H54 (cell line): ENCODE measurements at places on chromosomes 5 and 9.

- DNase-seq, result no peak
These were observed 268.6 kb downstream of the SEC61B start for GRCh38 chr9:99490729-99491128.

DNA sequence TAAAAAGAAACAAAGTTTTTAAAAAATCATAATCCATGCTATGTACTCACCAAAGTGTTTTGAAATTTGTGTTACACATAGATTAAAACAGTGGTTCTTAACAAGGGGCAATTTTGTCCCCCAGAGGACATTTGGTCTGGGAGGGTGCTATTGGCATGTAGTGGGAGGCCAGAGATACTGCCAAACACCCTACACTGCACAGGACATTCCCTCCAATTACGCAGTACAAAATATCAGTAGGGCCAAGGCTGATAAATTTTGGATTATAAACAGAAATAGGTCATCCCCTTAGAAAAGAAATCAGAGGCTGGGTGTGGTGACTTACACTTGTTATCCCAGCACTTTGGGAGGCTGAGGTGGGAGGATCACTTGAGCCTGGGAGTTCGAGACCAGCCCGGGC lies 38.9 kb downstream of the ELL2 start:
- DNase-seq, result no peak

GRCh38 chr5:168239325-168239724 lies 52.1 kb upstream of the WWC1 start:
- no peak for DNase-seq

- no peak for DNase-seq
These were observed 464.9 kb downstream of the TLE1 start for GRCh38 chr9:81224166-81225081.

DNA sequence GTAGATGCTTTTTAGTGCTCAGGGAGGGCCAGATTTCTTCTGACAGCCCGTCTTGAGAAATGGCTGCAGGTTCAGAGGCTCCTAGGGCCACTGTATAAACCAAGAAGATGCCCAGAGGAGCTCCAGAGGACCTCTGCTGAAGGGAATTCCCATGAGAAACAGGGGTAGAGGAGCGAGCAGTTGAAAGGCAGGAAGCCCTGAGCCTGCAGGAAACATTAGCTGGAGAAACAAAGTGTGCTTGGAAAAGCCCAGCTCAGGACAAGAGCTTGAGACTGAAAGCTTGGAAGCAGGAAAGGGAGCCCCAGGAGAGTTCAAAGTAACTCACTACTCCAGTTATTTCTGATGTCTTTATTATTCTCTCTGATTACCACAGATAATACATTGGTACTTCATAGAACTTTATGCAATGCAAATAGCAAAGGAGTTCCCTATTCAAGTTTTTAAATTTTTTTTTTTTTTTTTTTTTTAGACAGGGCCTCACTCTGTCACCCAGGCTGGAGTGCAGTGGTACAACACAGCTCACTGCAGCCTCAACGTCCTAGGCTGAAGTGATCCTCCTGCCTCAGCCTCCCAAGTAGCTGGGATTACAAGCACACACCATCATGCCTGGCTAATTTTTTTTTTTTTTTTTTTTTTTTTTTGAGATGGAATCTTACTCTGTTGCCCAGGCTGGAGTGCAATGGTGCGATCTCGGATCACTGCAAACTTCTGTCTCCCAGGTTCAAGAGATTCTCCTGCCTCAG lies 16.5 kb downstream of the HBEGF start:
- DNase-seq, result no peak

DNA sequence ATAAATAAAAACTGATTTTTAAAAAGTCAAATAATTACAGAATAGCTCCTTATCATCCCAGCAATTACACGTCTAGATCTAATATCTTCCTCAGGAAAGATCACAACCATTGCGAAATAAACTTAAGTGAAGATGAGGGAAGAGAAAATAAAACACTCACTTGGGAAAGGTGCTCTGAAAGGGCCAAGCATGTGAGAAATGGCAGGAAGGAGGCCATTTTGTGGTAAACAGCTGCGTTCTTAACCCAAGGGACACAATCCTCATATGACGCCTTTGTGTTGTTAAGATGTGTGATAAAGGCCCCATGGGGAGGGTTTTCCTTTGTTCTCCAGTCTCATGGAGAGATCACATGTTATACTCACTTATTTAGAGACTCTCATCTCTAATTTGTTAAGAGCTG lies 32.5 kb downstream of the JAKMIP2 start:
- DNase-seq, result no peak

- no peak for DNase-seq
These were observed 561.5 kb downstream of the SEMA5A start for GRCh38 chr5:8984386-8984785.

- no peak for DNase-seq
These were observed 43.5 kb downstream of the FAM13B start for GRCh38 chr5:137989419-137989818.

GRCh38 chr5:127944125-127944524 lies 139.4 kb upstream of the SLC12A2 start:
- no peak for DNase-seq

DNA sequence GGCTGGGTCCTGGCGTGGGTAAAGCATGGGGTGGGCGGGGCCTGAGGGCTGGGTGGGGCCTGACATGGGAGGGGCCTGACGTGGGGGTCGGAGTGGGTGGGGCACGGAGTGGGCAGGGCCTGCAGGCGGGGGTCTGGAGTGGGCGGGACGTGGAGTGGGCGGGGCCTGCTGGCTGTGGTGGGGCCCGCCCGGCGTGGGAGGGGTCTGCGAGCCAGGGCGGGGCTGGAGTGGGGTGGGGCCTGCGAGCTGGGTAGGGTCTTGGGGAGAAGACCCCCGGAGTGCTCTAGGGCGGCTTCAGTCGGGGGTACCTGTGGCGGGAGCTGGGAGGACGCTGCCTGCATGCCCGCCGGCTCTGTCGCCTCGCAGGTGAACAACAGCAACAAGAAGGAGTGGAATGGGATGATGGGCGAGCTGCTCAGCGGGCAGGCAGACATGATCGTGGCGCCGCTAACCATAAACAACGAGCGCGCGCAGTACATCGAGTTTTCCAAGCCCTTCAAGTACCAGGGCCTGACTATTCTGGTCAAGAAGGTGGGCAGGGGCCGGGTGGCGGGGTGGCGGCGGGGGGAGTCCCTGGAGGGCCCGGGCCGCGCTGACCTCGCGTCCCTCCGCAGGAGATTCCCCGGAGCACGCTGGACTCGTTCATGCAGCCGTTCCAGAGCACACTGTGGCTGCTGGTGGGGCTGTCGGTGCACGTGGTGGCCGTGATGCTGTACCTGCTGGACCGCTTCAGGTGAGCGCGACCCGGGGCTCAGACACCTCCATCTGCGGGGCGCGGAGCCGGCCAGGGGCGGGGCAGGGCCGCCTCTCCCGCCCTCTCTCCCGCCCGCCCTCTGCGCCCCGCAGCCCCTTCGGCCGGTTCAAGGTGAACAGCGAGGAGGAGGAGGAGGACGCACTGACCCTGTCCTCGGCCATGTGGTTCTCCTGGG lies 8.0 kb downstream of the LRRC26 start:
- no peak for DNase-seq

DNA sequence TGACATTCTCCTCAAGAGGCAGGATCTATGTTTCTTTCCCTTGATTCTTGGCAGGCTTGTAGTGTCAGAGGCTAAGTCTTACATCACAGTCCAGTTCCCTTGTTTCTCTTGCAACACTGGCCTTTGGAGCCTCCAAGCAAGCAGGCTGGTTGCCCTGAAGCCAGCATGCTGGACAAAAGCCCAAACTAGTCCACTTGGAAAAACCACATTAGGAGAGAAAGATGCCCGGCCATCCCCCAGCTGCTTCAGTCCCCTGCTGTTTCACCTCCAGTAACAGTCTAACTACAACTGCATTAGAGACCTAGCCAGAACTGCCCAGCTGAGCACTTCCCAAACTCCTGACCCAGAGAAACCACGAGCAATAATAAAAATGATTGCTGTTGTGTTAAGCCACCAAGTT lies 87.6 kb downstream of the ADAMTS6 start:
- DNase-seq, result no peak

- no peak for DNase-seq
These were observed 27.1 kb upstream of the ZBTB43 start for GRCh38 chr9:126777733-126778132.

- no peak for DNase-seq
These were observed 44.4 kb downstream of the SLC12A7 start for GRCh38 chr5:1067141-1068121.

- peak; percentile 6 for DNase-seq
These were observed 900.0 kb upstream of the CDH10 start for GRCh38 chr5:25544652-25545249.

- no peak for DNase-seq
These were observed 289.9 kb downstream of the FAM170A start for GRCh38 chr5:119919279-119919678.

DNA sequence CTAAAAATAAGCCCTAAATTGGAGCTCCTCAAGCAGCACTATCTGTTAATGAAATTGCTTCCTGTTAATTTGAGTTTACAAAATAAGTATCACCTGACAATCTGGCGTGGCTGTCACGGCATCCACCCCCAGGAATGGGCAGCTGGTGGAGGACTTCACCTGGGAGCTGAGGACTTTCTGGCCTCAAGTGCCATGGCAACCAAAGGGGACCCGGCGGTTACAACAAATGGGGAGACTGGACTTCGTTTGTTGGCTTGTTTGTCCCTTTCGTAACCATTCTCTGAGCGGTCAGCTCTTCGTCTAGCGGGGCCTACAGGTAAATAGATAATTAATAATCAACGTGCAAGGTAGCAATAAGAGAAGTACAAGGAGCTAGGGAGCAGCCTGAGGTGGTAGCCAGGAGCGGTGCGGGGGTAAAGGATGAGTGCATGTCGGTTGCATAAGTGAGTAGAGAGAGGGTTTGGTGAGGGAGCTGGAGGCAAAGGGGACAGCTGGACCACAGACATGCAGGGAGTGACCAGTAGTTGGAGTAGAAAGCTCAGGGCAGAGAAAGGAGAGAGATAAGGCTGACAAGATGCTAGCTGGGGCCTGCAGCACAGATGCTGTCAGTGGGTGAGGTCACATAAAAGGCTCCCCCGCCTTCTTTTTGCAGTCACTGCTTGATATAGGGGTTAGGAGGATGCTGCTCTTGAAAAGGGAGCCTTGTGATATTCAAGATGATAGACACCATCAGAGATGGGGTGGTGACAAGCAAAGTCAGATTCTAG lies 62.5 kb downstream of the HSPA4 start:
- DNase-seq, result no peak

GRCh38 chr5:144318011-144318410 lies 147.3 kb downstream of the KCTD16 start:
- no peak for DNase-seq

- no peak for DNase-seq
These were observed 64.4 kb upstream of the DNAH5 start for GRCh38 chr5:14008819-14009311.

GRCh38 chr9:98541684-98542230 lies 167.0 kb downstream of the GABBR2 start:
- DNase-seq, result no peak

- no peak for DNase-seq
These were observed 47.6 kb upstream of the EGFL7 start for GRCh38 chr9:136614967-136615623.

- DNase-seq, result no peak
These were observed 15.5 kb downstream of the BAAT start for GRCh38 chr9:101369286-101369685.

- no peak for DNase-seq
These were observed 104.0 kb upstream of the BOD1 start for GRCh38 chr5:173720286-173720952.

GRCh38 chr9:107158321-107158720 lies 124.8 kb upstream of the RAD23B start:
- DNase-seq, result peak; percentile 37

GRCh38 chr5:173913686-173914321 lies 25.7 kb downstream of the CPEB4 start:
- no peak for DNase-seq

DNA sequence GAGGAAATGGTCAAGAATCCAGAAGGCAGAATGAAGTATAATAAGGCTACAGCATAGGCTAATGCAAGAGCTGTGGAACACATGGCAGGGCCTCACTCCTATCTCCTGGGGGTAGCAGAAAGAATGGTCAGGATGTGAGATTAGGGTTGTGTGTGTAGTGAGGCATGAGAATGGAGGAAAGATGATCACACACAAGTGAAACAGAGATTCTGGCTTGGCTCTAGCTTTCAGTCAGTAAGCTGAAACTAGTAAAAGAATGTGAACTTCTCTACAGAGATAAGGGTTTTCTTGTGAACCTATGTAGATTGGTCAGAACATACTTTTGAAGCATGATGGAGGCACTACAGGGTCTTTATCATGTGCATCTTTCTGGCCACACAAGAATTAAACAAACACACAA lies 298.8 kb downstream of the ASTN2 start:
- DNase-seq, result no peak

GRCh38 chr9:4590430-4591122 lies 71.5 kb upstream of the PLPP6 start:
- no peak for DNase-seq

GRCh38 chr9:22863106-22863505 lies 416.5 kb downstream of the DMRTA1 start:
- DNase-seq, result no peak

DNA sequence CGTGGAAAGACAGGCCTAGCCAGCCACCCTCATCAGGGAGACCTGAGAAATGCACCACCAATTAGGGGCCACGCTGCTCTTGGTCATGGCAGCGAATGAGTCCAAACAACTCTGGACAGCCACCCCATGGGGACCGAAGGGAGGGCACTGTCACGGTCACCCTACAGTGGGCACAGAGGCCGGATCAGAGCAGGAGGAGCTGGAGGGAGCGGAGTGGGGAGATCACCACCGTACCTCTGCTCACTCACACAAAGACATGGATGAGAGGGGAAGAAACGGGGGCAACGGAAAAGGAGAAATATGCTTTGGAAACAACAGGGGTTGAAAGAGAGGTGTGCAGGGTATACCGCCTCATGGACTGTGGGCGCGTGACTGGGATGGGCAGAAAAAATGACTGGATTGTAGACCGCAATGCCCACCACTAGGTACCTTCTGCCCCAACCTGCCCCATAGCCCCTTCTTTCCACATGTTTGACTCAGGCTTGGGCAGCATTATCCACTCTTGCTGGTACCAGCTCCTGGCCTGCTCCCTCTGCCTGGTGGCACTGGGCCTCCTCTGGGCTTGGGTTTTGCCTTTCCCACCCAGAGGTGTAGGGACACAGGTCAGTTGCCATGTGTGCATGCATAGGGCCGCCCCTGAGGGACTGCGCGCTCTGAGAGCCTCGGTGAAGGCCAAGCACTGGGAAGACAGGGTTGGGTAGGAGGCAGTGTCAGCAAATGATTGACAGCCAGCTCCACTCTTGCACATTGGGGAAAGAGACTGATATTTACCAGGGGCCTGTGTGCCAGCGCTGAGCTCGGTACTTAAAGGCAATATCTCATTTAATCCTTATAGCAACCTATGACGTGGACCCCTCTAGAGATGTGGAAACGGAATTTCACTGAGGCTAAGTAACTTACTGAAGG lies 76.6 kb downstream of the CRB2 start:
- no peak for DNase-seq

DNA sequence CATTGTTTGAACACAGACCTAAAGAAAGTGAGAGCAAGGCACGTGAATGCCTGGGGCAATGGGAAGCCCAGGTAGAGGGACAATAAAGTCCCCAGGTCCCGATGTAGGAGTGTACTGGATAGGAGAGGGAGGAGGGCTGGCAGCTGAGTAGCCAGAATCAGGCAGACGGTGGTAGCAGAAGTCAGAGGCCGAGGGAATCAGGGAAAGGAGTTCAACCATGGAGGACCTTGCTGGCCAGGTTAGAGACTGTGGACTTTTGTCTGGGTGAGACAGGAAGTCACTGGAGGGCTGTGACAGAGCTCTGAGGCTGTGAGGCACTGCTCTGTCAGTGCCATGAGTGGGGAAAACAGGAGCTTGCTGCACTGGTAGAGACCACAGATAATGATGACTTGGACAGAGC lies 248.2 kb downstream of the EFNA5 start:
- DNase-seq, result no peak

GRCh38 chr9:113949571-113950078 lies 73.5 kb downstream of the ZNF618 start:
- no peak for DNase-seq

GRCh38 chr5:98050583-98050982 lies 722.9 kb upstream of the RGMB start:
- peak; percentile 7 for DNase-seq
